ENCODE measurements at places on chromosomes 2 and 18.

DNA sequence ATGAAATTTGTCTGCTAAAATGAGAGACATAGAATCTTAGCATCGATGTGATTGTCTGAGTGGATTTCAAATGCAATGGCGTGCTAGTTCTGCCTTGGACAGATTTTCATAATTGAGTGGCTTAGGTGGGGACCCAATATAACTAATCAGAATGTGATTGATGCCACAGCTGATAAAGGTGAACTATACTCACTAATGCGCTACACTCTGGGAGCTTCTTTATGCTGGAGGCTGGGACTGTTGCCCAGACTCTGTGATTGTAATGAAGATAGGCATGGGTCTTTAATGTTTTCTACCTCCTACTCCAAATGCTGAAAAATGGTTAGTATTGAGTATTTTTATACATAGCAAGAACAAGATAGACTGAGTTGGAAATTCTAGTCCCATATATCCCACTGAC is 339.5 kb upstream of the SLC39A10 start:
- no peak for DNase-seq

DNA sequence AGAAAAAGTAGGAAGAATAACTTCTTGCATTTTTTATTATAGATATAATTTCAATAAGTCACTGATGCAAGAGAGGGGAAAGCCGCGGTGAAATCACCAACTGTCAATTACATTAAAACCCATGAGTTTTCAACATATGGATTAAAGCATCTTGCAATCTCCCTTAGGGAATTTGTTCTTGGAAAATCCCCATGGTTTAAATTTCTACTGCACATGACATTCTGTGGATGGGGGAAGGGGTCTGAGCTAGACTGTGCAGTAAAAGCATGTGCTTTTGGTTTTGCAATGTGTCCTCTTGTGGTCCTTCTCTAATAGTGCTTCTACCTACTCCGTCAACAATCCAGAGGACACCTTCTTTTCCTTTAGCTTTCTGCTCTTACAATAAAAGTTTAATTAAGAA is 894.0 kb downstream of the DCDC2C start:
- DNase-seq, result no peak

DNA sequence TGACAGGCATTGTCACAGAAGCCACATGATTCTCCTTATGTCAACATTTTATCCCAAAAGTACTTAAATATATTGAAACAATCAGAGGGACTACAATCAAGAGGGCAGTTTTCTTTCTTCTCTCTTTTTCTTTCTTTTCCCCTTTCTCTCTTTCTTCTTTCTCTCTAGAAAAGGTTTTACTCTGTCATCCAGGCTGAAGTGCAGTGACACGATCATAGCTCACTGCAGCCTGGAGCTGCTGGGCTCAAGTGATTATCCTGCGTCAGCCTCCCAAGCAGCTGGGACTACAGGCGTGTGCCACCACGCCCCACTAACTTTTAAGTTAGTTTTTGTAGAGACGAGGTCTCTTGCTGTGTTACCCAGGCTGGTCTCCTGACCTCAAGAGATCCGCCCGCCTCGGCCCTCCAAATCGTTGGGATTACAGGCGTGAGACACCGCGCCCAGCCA is 1.0 kb upstream of the PRKD3 start:
- DNase-seq, result no peak

DNA sequence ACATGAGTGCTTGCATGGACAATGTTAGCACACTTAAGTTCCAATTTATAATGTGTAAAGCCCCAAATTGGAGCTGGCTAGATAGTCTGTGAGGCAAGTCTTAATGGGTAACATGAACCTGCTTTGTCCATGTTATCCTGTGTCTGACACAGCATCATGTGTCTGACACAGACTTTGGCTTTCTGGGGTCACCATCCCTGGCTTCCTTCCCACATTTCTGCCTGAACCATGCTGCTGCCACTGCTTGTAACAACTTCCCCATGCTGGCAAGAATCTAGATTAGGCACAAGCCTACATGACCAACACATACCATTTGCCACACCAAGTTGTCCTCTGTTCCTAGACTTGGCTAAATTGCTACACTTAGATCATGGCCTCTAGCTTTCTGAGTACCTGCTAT is 49.8 kb upstream of the ZBTB7C start:
- DNase-seq, result no peak

GRCh38 chr2:155662224-155662623 is 670.3 kb downstream of the NR4A2 start:
- no peak for DNase-seq

GRCh38 chr2:233816334-233816733 is 38.0 kb downstream of the HJURP start:
- DNase-seq, result no peak

DNA sequence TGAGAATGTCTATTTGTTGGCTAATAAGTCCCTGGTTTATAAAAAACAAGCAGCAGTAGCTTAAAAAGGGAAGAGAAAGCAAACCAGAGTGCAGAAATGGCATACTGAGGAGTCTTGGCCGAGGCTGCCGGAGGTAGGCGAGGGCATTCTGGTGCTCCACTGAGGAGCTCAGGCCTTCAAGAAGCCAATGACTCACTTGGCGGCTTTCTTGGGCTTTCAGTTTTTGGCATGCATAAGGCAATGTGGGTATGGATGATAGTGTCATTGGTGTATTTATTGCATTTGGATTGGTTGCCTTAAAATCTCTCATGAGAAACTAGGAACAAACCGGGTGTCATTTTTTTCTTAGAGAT is 119.6 kb upstream of the ARL5A start:
- no peak for DNase-seq

- no peak for DNase-seq
These were observed 11.1 kb upstream of the FBXO11 start for GRCh38 chr2:47917276-47917961.

GRCh38 chr2:8653485-8653884 is 28.4 kb upstream of the ID2 start:
- no peak for DNase-seq

- no peak for DNase-seq
These were observed 67.6 kb downstream of the OLA1 start for GRCh38 chr2:174180726-174181236.

- DNase-seq, result no peak
These were observed 84.2 kb downstream of the SLC39A10 start for GRCh38 chr2:195741191-195741590.

DNA sequence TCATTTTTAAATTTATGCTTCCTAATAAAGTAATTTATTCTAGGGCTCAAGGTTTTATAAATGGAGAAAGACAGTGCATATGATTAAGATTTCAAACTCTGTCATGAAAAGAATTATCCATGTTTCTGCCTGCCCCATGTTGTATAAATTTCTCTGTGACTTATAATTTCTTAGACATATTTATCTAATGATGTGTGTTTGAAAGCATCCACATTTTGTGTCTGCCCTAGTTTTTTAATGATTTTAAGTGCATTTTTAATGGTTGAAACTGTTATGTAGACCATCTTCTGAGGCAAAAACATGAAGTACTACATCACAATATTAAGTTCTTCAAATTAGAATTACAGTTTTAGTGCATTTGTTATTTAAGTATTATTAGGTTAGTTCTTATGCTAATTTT is 71.2 kb downstream of the PTPRM start:
- DNase-seq, result no peak

DNA sequence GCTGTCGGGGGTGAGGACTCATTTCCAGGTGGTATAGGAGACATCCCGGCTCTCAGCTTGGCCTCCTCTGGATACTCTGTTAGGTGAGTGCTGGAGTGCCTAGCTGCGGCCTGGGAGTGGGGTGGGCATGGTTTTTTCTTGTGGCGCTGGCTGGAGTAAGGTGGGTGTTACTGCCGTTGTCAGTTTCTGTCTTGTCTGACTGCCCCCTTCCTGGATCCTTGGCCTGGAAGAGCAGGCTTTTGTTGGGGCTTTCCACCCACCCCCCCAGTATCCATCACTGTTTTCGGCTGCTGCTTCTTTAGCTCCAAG is 69.2 kb downstream of the DGKD start:
- no peak for DNase-seq

- DNase-seq, result no peak
These were observed 493.1 kb downstream of the XIRP2 start for GRCh38 chr2:167381349-167381748.

DNA sequence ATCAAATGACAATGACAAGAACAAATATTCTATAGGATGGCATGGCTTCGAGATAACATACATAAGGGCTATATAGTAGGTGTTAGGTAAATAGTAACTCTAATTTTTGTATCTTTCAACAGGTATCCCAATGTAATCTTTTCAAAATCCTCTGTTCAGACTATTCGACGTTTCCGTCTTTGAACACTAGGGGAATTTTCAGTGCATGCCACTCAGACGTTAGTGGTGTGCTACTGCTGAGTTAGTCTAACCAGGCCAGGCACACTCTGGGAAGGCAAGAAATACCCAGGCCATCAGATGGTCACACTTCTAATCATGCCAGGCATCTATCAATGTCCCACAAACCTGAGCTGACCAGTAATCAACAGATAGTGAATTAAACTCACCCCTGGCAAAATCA is 14.6 kb upstream of the CREG2 start:
- DNase-seq, result no peak

- peak; percentile 4 for DNase-seq
These were observed 376.1 kb downstream of the IRS1 start for GRCh38 chr2:226423498-226423960.

GRCh38 chr2:147925886-147926285 is 81.1 kb downstream of the ACVR2A start:
- DNase-seq, result no peak

DNA sequence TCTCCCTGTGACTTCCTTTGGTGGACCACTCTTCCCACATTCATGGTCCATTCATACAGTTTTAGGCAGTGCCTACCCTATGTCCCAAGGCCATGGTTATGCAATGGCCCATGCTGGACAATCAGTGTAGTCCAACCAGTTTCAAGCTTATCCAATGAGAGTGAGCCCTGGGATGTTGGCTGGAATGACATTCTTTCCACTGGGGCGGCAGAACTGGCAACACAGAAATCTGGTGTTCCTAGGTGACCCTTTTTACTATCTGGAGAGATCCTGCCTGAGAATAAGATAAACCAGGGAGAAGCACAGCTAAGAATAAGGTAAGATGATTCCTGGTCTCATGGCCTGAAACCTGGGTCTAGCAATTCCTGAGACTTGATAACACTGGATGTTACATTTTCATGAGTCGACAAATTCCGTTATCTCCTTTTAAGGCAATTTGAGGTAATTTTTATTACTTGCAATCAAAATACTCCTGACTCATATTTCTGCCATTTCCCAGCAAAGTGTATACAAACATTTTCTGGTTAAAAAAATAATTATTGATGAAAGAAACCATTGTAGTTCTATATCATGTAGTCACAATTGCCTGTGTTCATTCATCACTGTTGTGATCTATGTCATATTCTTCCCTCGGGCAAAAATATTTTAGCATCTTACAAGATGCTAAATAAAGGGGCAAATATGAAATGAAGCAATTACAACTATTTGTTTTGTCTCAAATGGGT is 271.5 kb upstream of the LYPD1 start:
- no peak for DNase-seq

DNA sequence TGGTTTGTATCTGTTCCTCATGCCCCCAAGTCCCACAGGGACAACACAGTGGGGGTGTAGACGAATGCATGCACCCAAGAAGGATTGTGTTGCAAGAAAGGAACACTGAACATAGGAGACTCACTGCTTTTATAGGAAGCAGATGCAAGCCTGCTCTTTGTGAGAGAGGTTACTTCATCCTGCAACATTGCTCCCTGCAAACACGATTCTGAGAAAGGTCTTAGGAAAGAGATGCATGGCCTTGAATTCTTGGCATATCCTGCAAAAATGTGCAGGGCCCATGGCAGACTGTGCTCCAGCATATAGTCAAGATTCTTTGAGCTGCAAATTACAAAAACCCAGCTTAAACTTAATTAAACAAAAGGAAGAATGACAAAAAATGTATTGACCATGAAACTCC is 312.2 kb upstream of the MGAT5 start:
- no peak for DNase-seq

- no peak for DNase-seq
These were observed 303.9 kb upstream of the HDAC4 start for GRCh38 chr2:239704737-239705136.

GRCh38 chr18:79221136-79221535 is 151.9 kb downstream of the ATP9B start:
- no peak for DNase-seq

DNA sequence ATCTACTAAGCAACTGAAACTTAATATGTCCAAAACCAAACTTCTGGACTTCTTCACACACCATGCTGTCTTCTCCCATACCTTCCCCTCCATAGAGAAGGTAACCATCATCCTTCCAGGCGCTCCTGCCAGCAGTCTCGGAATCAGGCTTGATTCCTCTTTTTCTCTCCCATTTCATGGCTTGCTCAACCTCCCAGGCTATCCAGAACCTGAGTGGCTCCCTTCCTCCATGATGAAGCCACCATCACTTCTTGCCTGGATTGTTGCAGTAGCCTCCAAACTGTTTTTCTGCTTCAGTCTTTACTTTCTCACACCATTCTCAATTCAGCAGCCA is 40.1 kb upstream of the NDUFV2 start:
- no peak for DNase-seq

GRCh38 chr2:112540906-112541305 is 1.4 kb upstream of the POLR1B start:
- DNase-seq, result no peak

DNA sequence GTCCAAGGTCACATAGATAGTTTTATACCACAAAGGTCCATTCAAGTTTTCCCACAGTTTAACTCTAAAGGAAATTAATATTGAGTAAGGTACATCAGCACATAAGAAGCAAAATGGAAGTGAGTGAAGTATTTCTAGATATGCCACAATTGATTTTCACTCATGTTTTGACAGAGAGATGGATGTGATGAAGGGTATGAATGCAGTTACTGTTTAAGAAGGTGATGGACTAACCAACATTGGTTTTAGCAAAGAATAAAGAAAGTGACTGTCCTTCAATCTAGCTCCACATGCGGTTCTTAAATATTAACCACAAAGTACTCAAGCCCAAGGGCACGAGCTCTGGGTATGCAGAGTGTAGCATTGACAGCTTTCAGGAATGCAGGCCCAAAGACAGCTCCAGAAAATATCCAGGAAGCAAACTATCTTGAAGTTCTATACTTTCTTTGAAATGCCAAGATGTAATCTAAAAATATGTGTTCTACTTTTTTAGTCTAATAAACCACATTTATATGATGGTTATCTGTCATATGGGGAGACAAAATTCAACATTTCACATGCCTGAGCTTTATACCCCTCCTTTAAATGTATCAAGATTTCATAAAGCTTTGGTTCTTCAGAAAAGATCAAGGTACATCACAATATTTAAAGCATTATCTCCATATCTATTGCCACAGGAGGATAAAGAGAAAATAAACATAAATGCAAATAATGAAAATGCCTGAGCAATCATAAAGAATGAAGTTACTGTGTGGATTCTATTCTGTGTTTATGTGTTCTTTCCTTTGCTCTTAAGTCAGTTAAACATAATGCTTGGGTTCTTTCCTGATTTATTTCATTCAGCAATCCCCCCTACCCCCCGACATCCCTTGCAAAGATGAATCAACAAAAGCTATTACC is 6.7 kb upstream of the SCN1A start:
- no peak for DNase-seq

GRCh38 chr2:172207911-172208310 is 105.2 kb upstream of the DLX2 start:
- DNase-seq, result no peak

- DNase-seq, result no peak
These were observed 136.8 kb downstream of the ALPK2 start for GRCh38 chr18:58491773-58492752.

Measured in stimulated activated CD8-positive, alpha-beta memory T cell treated with anti-CD3 and anti-CD28 coated beads, Interleukin-7, amount 100 ng/mL, for 24 hours (primary cell).